CD4-positive, CD25-positive, alpha-beta regulatory T cell (primary cell): ENCODE measurements at places on chromosomes 2 and 18.

- no peak for DNase-seq
Measured at GRCh38 chr2:105294046-105294445, 35.5 kb downstream of the TGFBRAP1 start.

DNA sequence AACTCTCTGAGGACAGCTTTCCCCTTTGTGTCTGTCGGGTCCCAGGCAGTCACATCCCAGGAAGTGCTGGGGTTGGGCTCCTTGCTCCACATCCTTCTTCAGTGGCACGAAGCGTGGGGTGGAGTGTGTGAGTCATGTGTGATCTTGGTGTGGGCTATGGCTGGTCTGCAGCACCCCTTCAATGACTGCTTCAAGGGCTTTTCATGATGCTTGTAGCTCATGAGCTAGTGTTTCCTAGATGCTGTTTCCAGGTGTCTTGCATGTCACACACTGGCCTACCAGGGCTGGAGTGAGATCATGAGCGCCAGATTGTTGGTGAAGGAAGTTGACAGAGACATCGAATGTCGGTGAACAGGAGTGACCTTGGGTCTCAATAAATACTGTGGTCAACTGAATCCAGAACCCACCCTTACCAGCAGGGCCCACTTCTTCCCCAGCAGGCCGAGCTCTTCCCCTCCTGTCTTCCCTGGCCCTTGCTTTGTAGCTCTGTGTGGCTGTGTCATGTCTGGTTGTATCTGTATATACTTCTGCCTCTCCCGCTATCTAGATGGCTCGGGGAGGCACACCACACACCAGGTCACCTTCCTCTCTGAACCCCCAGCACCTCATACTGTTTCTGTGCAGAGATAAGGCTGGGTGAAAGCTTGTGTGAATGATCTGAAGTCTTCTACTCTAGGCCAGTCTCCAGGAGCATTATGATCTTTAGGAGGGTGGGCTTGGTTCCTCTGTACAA lies 3.8 kb downstream of the C2orf92 start:
- no peak for DNase-seq

- no peak for DNase-seq
Measured at GRCh38 chr2:17616405-17616804, 75.9 kb downstream of the VSNL1 start.

DNA sequence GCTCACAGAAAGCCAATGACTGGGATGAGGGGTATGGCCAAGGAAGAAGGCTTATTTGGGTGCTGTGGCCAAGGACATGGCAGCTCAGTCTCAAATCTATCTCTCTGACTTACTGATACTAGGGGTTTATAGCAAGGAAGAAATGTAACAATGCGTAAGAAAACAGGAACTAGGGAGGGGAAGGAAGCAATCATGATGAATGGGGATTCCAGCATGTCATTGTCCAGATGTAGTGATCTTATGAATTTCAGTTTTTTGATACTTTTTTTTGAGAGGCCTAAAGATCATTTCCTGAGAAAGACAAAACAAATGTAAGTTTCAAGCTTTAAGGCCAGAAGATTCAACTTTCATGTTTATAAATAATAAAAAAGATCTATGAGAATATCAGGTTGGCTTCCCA lies 298.6 kb upstream of the FAM98A start:
- no peak for DNase-seq

GRCh38 chr2:203586206-203586605 lies 51.1 kb upstream of the RAPH1 start:
- no peak for DNase-seq

DNA sequence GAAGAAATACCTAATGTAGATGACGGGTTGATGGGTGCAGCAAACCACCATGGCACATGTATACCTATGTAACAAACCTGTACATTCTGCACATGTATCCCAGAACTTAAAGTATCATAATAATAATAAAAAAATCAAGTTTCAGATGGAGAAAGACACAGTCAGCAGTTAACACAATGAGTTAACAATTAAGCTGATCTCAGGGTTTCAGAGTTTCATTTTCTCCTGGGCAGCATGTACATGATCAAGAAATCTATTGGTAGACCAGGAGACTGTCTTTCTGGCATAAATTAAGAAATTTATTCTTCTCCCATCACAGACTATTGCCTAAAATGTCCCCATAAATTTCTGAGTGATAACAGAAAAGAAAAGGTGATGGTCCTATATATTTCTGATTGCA lies 155.3 kb downstream of the RAD51AP2 start:
- DNase-seq, result no peak
